T-cell (primary cell): ENCODE measurements at places on chromosomes 4 and X.

GRCh38 chrX:133987188-133987587 is 1.8 kb upstream of the GPC3 start:
- no peak for DNase-seq

GRCh38 chr4:70658418-70658817 is 7.9 kb downstream of the JCHAIN start:
- no peak for DNase-seq

- no peak for DNase-seq
These were observed 164.3 kb downstream of the STPG2 start for GRCh38 chr4:97978791-97979488.

DNA sequence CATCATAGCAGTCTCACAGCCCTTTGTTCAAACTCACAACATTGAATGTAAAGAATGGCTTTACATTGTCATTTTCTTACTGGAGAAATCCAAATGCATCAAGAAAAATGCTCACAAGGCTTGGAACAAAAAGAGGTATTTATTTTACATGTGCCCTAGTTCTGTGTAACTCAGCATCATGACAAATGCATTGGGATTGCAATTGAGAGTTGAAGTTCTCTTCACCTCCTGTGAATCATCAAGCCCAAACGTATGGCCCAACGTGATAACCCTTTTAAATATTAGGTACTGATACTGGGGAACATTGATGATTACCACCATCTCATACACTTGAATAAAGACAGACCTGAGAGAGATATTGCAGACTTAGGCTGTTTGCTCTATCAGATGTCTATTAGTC is 61.6 kb downstream of the GASK1B start:
- DNase-seq = no peak

GRCh38 chrX:66221856-66222255 is 57.8 kb downstream of the HEPH start:
- DNase-seq = no peak

- no peak for DNase-seq
These were observed 715.8 kb downstream of the CCSER1 start for GRCh38 chr4:90842960-90843359.

GRCh38 chr4:54371173-54371572 is 142.1 kb downstream of the PDGFRA start:
- no peak for DNase-seq

DNA sequence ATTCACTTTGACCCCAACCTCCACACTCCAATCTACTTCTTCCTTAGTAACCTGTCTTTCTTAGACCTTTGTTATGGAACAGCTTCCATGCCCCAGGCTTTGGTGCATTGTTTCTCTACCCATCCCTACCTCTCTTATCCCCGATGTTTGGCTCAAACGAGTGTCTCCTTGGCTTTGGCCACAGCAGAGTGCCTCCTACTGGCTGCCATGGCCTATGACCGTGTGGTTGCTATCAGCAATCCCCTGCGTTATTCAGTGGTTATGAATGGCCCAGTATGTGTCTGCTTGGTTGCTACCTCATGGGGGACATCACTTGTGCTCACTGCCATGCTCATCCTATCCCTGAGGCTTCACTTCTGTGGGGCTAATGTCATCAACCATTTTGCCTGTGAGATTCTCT is 344 bp downstream of the OR13H1 start:
- DNase-seq = no peak

DNA sequence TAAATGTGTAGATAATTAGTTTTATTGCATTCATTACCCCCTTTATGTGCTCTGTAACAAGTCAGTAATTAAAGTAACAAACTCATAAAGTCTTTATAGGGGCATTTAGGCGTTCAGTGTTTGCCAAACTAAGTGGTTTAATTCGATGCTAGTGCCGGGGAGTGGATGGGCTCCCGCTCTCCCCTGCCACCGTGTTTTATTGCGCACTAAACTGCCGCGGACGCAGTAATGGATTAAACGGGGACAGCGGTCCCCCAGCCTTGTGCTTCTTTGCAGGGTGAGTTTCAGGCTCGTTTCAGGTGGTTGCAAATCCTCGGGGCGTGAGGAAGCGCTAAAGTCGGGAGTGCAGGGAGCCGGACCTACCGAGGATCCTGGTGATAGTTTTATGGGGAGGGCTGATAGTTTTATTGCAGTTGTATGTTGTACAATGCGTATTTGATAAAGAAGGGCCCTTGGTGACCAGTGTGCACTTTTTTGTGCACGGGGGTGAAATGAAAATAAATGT is 1.6 kb upstream of the PHOX2B start:
- DNase-seq = no peak

DNA sequence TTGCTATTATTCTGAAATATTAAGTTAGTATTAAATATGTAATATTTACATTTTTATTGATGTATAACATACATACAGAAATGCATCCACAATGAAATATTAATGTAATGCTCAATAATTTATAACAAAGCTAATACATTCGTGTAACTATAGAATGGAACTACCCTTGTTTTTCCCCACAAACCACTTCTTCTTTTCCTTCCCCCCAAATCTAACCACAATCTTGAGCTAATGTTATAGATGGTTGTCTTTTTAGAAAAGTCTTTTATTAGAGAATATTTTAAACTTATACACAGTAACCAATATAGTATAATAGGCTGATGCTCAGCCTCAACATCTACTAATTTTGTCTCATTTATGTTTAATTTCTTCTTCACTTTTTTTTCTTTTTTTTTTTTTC is 4.5 kb upstream of the ZNF732 start:
- no peak for DNase-seq

DNA sequence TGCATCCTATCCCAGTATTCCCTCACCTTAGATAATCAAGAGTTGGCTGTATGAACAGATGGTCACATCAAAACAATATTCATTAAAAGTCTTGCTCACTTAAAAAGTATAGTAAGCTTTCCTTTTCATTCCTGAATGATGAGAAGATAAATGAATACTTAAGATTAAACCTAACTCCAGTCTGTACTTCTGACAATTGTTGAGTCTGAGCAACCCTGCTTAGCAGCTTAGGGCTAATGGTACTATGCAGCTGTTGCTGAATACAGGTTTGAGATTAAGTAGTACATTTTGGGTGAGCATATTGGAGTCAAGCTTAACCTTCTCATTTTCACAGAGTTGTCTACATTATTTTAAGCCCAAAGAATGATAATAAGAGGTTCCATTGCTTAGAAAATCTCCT is 121.7 kb upstream of the ETNPPL start:
- DNase-seq = no peak

- DNase-seq = no peak
These were observed 78.3 kb downstream of the GASK1B start for GRCh38 chr4:158094413-158095134.

DNA sequence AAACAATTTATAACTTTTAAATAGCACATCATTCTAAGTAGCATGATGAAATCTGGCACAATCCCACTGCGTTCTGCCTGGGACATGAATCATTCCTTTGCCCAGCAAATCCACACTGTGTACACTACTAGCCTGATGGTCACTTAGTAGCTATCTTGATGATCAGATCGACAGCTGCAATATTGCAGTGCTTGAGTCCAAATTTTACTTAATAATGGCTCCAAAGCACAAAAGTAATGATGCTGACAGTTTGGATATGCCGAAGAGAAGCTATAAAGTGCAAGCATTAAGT is 86.6 kb upstream of the NPNT start:
- DNase-seq = no peak

- no peak for DNase-seq
These were observed 1.1 kb upstream of the NLGN3 start for GRCh38 chrX:71143508-71143907.

DNA sequence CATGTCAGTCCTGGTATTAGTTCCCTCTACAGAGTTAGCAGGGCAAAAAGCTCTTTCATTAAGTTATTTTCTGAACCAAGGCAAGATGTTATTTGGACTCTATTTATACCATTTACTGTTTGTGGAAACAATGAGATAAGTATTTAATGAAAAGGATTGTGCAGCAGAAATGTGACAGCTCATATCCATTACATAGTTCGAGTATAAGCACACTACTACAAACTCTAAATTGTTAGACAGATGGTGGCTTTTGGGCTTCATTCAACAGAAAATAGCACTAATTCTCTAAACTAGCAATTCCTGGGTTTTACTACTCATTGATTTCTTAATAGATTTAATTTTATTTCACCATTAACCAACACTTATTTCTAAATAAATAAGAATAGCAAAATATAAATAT is 95.2 kb upstream of the ANK2 start:
- DNase-seq = no peak
